ENCODE measurements at places on chromosomes 16 and 17.
A peak's percentile ranks its signal among the peaks of the same experiment; 100 is the strongest.

DNA sequence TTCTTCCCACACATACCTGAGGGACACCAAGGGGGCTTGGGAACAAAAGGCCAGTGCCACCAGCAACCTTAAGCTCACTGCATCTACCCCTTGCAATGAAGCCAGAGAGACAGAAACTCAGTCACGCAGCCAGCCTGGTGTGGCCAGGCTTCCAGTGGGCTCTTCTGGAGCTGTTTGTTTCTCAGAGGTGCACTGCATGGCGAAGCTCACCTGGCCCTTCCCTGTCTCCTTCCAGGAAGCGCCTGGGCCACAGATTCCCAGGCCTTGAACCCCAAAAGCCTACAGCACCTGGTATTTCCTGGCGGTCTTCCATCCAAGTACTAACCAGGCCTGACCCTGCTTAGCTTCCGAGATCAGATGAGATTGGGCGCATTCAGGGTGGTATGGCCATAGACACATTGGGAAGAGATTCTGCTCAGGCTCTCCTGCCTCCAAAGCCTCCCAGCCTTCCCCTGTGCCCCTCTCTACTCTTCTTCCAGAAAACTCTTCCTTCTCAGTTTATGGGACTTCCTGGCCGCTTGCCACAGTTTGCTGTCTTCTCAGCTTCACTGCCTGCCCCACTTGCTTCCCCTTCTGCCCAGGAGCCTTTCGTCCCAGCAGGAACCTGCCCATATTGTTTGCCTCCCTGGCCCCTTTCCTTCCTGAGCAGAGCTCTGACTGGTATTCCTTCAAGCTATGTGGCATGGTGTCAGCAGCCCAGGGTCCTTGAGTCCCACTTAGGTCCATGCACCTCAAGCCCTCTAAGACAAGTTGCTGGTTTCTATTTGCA is 1.6 kb downstream of the CISD3 start:
- DNase-seq = no peak

DNA sequence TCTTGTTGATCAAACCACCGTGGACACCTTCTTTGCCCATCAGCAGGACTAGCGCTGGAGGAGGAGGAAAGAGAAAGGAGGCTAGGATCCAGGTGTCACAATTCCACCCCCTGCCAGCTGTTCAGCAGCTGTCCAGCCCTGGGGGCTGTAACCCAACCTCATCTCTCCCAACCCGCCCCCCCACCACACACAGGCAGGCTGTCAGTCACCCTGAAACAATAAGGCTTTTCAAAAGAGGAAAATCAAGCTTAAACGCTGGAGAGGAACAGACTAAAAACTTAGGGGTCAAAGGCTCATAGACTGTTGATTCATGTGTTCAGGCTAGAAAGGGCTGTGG is 2.4 kb downstream of the PFN1 start:
- no peak for DNase-seq

- no peak for DNase-seq
Observed at GRCh38 chr17:35028531-35029262, 34.8 kb downstream of the RFFL start.

DNA sequence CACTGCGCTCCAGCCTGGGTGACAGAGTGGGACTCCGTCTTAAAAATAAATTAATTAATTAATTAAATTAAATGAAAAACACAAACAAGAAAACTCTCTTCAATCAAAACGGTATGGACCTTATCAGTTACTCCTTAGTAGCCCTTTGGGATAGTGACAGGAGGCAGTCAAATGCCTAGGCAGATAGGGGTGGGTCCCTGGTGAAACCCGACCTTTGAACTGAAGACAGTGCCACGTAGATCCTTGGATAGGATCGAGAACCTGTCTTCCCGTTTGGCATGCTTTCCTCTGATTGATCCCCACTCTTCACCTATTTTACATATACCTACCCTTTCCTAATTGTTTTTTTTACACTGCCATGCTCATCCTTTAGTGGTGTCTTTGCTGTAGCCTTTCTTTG is 22.2 kb upstream of the DHRS7B start:
- DNase-seq = no peak

DNA sequence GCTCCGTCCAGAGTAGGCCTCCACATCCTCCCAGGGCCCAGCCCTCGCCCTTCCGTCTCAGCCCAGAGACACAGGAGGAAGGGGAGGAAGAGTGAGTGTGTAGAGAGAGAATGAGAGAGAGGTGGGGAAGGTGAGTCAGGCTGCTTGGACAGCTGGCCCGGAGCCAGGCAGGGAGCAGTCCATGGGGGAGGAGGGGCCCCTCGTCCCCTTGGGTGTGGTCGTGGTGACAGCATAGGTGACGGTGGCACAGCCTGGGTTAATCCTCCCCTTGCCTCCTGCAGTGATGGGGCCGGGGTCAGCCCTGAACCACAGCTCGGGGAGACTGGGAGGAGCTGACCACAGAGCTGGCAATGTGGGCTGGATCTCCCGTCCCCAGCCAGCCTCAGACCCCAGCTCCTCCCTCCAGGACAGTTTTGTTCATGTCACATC is 36.5 kb downstream of the FA2H start:
- DNase-seq = no peak

GRCh38 chr17:63041251-63041650 is 75.2 kb downstream of the TANC2 start:
- no peak for DNase-seq

GRCh38 chr17:55895112-55895759 is 144.4 kb downstream of the PCTP start:
- DNase-seq = no peak

- no peak for DNase-seq
Observed at GRCh38 chr17:47676510-47677165, 17.3 kb upstream of the TBKBP1 start.

DNA sequence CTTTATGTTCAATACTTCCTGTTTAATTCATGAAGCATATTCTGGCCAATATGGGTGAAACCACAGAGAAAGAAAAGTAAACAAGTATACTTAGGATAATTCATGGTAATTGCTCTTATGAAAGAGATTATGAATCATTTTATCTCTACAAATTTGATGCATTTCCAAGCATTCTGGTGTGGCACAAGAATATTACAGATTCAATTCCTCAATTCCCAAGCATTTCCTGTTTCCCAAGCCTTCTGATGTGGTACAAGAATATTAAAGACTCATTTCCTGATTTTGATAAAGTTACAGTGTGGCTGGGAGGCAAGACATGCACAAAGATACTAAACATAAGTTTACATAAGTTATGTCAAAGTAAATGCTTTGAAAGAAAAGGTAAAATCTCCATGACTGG is 126.1 kb upstream of the NUDT7 start:
- DNase-seq = no peak

DNA sequence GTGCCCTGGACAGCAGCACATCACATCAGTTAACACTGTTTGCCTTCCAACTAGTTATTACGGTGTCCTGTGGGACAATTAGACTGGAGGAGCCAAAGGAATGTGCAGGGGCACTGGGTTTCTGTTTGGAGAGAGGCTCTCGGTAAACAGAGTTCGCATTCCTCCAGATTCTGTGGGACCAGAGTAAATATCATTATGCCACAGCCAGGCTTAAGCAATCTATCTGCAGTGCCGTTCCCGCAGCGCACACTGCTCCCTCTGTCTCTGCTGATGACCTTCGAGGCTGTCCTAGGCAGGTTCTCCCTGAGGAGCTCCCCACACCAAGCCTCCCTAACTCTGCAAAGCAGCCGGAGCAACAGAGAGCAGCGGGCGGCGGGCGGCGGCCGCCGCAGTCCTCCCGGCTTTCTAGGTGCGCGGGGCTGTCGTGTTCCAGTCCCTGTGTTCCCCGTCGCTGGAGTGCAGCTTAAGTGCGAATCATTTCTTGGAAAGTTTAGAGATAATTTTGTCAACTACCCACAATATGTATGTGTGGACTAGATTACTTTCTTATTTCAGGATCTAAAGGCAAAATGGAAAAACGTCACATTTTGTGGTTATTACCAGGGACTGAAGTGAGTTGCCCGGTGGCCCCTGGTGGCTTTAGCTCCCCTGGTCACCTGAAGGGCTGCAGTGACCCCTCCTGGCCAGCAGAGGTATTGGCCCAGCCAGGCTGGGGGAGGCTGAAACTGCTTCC is 43.3 kb downstream of the PGS1 start:
- peak; percentile 68 for DNase-seq

DNA sequence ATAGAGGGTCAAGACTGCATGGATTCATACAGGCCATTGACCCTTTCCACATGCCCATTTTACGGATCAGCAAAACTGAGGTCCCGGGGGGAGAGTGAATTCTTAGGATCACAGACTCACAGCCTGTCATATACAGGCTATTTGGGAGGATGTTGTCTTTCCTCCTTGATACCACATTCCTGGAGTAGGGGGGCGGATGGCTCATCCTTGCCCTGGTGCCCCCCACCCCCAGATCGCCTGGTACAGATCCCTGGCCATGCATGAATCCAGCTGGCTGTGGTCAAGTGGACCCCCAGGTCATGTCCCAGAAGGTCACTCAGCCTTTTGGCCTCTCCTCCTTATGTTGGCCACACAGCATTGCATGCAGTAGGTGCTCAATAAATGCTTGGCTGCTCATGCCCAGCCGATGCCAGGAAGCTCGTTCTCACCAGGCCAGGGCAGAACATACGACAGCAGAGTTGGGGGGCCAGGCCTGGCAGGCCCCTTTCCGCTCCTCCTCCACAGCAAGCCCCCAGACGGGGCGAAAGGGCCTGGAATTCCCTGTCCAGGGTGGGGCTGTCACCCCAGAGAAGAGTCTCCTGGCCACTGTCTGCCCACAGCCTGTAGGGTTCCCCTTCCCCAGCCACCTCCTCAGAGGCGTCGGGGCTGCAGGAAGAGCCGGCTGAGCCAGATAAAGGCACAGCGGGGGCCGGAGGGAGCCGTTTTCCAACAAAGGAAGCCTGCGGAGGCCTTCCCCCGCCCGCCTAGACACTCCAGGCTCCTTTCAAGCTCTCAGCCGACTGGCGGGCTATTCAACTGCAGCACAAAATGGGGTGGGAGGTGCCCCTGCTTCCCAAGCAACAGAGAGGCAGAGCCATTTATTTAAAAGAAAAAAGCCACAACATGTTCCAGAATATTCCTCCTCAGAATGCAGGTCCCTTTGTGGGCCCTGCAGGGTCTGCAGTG is 215.7 kb upstream of the CIBAR2 start:
- DNase-seq = no peak

GRCh38 chr17:28532050-28532960 is 20.1 kb downstream of the UNC119 start:
- DNase-seq = no peak

- DNase-seq = no peak
Observed at GRCh38 chr17:9944704-9945103, 39.6 kb upstream of the RCVRN start.

DNA sequence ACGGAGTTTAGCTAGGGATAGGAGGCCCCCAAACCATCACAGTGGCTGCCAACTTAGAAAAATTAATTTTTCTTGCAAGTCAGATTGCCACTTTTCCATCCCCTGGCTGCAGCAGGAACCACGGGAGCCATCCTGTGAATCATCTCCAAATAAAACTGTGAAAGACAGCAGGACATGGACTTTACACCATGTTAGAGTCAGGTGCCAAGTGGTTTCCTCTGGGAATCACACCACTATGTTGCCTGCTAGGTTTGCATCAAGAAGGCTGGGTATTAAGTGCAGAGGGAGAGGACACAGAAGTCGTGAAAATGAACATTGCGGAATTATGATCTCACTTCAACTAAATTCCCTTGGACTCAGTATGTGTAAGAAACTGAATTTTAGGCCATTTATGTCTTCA is 471.3 kb upstream of the GOT2 start:
- no peak for DNase-seq

- DNase-seq = no peak
Observed at GRCh38 chr17:7321466-7321865, 6.3 kb upstream of the GPS2 start.

- DNase-seq = no peak
Observed at GRCh38 chr17:30326809-30327208, 7.0 kb downstream of the TMIGD1 start.

DNA sequence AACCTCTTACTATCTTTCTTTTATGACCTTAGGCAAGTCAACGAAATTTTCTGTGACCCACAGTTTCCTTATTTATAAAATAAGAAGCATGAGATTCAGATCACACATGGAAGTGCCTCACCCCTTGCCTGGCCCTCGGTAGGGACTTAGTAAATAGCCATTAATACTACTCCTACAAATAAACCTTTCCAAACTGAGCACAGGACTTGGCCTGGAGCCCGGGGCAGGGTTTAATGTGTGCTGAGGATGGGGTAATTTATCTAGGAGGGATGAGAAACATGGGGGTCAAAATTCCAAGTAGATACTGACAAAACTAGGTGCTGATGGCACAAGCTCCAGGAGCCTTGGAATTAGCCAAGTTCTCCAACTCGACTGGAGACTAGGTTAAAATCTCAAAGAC is 35.0 kb downstream of the PITPNC1 start:
- no peak for DNase-seq

DNA sequence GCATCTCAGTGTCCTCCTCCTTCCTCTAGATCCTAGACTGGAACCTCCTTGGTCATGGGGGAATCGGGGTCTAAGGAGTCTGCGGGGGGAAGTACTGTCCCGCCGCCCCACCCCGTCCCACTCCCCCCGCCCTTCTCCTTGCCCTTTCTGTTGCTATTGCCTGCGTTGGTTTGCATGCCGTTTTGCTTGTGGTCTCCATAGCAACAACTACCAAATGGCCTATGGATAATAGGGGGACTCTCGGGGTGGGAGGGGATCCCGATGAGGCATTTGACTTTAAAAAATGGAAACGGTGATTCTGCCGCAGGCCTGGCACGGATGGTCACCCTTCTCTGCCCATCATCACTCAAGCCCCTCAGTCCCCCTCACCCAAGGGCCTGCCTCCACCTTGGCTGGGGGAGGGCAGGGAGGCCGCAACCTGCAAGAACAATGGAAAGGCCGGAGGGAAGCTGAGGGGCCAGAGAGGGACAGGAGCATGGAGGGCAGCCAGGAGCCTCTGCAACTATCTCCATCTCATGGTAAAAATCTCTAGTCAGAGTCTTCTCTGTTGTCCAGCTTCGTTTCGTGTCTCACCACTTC is 231.4 kb upstream of the TNRC6C start:
- DNase-seq = no peak

DNA sequence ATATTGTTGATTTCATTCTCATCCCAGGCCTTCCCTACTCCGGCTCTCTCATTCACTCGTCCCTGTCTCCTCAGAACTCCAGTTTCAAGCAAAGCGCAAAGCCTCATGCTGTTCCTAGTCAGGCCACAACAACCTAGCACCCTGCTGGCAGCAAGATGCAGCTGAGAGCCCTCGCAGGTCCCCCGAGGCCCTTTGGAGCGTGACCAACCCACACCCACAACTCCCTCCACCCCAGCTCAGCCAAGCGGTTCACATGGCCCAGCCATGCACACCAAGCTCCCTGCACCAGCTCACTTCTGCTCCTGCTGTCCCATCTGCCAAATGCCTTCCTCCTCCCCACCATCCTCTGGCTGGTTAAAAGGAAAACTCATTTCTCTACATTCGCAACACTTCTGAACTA is 195.8 kb downstream of the IRX5 start:
- DNase-seq = no peak

GRCh38 chr17:70006159-70006558 is 68.9 kb upstream of the KCNJ16 start:
- no peak for DNase-seq
